ENCODE measurements at places on chromosomes 11 and 22. TPM values are rescaled to one million over a fixed set of nuclear protein-coding genes. Genes with fewer than 3 reads are reported as not detected.

OR52I2 gene
- total RNA-seq = not detected

ROBO4 gene
- total RNA-seq = not detected

PICALM gene
- total RNA-seq = 35.8 TPM

TMEM121B gene
- 0.36 TPM for total RNA-seq

CAVIN3 gene
- total RNA-seq = 30.0 TPM

ZDHHC8 gene
- 63.4 TPM for total RNA-seq

BTG4 gene
- 0.62 TPM for total RNA-seq

FAM111B gene
- 50.4 TPM for total RNA-seq

FXYD2 gene
- total RNA-seq = 8.8 TPM

LRRC56 gene
- total RNA-seq = 2.2 TPM

TRIM6 gene
- 1.4 TPM for total RNA-seq

CTNND1 gene
- total RNA-seq = 8.2 TPM

SLC43A3 gene
- 348 TPM for total RNA-seq

ANAPC15 gene
- 71.8 TPM for total RNA-seq

OR4X2 gene
- total RNA-seq = not detected

MIOX gene
- 0.29 TPM for total RNA-seq

PHOX2A gene
- total RNA-seq = not detected

ZNF202 gene
- 14.4 TPM for total RNA-seq

PHLDA2 gene
- total RNA-seq = 1.3 TPM

MLC1 gene
- 1.5 TPM for total RNA-seq

GNG3 gene
- not detected for total RNA-seq

EXPH5 gene
- 3.1 TPM for total RNA-seq

HTR3A gene
- total RNA-seq = not detected

LRP4 gene
- 0.43 TPM for total RNA-seq

OR8D1 gene
- not detected for total RNA-seq

PAX6 gene
- total RNA-seq = not detected

APOBEC3F gene
- total RNA-seq = 20.4 TPM

PES1 gene
- total RNA-seq = 196 TPM

RIC3 gene
- total RNA-seq = 9.4 TPM
